ENCODE measurements at places on chromosomes 2 and 18.

GRCh38 chr18:34809451-34810072, 99.5 kb downstream of the DTNA start:
- DNase-seq, result no peak

GRCh38 chr2:129922571-129923264, 56.7 kb upstream of the RAB6C start:
- no peak for DNase-seq

DNA sequence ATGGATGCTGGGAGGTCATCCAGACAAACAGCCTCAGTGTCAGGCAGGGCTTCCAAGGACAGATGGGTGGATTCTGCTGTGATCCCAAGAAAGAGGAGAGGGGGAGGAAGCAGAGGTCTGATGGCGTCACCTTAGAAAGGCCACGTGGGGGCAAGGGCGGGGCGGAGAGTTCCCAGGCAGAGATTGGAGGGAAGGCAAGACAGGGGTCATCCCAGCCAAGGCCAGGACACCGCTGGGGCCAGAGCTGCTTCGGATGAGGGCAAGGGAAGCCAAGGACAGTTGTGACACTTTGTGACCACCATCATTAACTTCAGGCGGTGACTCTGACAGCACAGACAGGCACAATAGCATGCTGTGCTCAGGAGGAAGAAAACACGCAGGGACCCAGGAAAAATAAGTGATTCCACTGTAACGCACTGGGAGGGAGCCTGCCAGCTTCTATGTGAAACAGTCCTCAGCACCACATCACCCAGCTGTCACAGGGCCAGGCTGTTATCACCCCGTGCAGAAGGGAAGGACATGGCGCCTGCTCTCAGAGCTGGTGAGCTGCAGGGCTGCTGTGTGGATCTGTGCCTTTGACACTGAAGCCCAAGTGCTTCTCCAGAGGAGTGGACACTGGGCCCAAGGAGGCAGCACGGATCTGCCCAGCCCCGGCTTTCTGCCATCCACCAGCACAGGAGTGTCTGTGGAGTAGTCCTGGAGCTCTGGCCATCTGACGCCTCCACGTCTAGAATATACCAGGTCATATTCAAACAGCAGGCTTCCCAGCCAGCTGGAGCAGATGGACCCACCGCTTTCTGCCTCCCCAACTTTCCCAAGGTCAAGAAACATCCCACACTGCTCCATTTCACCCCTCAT, 204.1 kb downstream of the NDUFA10 start:
- DNase-seq, result no peak

GRCh38 chr18:43887491-43887890, 610.2 kb upstream of the SYT4 start:
- no peak for DNase-seq

DNA sequence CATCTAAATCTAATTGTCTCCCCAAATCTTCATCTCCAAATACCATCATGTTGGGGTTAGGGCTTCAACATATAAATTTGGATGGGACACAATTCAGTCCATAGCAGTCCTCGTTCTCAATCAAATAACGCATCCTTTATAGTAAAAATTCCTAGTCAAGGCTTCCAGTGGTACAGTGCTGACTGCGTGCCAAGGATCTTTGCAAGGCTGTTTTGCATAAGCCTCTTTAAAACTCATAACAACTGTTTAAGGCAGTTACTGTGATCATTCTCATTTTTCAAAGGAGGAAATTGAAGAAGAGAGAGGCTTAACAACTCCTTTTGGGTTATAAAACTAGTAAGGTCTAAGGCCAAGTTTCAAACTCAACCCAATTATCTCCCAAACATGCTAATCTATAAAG, 666.9 kb downstream of the NYAP2 start:
- no peak for DNase-seq

- no peak for DNase-seq
Measured at GRCh38 chr2:47568164-47568850, 165.4 kb downstream of the MSH2 start.

DNA sequence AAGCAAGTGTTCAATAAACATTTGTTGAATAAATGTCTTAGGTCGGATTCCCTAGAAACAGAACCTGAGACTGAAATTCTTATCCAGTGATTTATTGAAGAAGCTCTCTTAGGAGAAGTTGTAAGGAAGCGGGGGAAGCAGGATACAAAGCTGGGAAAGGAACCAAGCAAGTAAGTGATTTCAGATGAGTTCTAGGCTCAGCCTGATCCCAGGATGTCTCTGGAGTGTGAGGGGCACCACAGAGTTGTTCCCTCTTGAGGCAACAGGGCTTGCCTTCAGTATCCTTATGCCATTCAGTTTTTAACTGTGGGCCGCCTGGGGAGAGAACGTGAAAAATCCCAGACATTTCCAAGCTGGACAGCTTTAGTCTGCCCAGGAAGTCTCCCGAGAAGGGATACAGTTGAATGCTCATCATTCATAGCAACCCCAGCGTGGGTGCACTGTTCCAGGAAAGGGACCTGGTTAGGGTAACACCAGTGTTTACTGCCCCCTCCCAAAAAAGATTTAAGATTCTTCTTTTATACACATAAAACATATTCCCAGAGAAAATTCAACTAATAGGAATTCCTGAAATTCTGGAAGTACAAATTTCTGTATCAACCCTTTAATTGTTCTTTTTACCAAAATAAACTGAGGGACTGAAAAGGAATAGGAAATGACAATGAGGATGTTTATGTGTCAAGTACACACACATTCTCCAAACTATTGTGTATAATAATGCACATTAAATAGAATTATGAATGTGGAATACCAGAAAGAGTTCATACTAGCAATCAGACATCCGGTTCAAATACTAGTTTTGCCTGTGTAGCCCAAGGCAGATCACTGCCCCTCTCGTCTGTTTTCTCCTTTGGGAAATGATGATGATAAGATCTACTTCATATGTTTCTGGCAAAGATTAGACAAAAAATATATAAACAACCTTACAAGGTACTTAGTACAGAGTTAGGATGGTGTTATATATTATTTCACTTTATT, 592.1 kb upstream of the CDH2 start:
- DNase-seq, result no peak

- no peak for DNase-seq
Measured at GRCh38 chr2:123364243-123364896, 660.7 kb upstream of the CNTNAP5 start.

DNA sequence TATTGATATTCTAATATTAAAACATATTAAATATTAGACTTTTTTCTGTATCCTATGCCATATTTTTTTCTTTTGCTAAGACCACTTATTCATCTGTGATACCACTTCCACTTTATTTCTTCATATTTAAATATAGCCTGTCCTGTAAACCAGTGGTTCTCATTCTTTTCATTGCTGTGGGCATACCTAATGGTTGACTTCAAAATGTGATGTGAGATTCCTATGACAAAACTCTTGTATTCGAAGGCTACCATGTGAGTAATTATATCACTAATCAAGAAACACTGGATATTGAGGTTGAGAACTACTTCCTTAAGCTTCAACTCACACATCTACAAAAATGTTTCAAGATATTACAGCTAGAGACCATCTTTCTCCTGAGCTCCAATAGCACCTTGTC, 3.6 kb downstream of the SCRN3 start:
- no peak for DNase-seq

DNA sequence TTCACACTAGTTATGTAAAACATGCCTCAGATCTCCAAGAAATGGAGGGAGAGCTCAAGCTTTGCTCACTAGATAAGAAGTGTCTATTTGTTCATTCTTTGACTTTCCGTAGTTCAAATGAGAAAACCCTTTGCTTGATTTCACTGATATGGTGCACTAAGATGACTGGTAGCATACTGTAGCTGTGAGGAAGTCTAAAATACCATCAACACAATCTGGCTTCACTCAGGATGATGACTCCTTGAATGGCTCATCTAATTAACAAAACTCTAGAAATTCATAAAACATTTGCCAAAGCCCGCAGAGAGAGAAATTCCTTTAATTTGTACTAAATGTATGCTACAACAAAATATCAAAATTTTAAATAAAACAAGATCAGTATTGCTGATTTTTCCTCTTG, 152.8 kb upstream of the STK17B start:
- no peak for DNase-seq

DNA sequence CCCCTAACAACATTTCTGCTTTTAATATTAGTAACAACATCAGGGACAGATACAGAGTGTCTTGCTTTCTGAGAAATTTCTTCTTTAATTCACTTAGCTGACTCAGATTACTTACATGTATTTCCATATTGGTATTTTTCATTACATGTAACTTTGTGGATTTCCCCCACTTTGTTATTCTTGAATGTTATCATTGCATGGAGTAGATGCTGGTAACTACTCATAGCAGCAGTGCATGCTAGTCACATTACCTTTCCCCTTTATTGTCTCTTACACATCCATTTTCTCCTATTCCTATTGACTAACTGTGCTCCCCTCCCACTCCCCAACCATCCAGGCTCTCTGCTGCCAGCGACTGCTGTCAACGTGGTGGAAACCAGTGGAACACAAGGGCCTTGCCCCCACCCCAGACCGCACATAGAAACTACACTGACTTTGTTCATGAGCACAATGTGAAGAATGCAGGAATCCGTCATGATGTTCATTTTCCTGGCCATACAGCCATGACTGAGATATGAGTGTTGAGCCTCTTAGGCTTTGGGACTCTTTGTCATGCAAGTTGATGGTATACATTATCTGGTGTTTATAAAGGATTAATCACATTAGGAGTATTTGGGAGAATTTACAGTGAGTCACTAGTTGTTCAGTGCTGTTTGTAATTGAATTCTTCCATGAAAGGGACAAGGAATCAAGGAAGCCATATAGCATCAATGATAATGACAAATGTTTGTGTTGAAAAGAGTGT, 91.0 kb downstream of the EPB41L5 start:
- no peak for DNase-seq

DNA sequence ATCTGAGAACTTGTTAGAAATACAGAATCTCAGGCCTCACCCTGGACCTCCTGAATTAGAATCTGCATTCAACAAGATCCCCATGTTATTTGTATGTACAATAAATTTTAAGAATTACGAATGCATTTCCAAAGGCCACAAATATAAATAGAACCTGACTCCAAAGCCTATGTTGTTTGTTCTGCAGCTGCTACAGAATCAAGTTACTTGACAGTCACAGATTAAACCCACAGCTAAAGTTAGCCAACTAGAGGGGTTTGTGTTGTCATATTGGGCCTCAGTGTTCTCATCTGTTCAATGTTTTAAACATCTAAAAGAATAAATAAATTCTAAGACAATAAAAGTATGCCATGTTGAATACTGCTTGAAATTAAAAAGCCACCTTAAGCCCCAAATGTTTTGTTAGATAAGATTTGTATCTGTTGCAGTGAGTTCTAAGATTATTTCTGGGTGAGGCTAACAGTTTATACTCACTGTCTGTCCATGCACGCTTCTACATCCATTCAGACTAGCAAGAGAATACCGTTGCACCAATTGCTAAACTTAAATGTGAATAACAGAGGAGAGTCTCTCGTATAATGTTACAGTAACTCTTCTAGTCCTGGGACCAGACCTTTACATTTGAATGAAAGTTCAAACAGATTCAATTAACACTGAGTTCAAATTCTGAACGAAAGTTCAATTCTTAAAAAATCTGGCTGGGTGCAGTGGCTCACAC, 200.4 kb downstream of the MEMO1 start:
- DNase-seq, result no peak

DNA sequence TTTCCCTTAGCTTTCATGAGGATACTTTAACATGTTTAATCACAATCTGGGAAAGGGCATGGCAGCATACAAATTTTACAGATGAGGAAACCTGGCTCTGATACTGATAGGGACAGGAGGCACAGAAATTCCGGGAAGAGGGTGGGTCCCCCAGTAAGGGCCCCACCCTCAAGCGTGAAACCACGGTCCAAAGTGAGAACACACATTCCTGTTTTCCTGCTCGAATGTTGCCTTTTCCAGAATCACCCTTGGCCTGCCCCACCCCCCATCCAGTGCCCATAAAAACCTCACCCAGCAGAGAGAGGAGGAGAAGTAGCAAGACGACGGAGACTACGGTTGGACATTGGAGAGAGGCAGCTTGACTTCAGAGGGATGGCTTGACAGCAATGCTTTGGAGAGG, 98.2 kb downstream of the HIBCH start:
- DNase-seq, result no peak

DNA sequence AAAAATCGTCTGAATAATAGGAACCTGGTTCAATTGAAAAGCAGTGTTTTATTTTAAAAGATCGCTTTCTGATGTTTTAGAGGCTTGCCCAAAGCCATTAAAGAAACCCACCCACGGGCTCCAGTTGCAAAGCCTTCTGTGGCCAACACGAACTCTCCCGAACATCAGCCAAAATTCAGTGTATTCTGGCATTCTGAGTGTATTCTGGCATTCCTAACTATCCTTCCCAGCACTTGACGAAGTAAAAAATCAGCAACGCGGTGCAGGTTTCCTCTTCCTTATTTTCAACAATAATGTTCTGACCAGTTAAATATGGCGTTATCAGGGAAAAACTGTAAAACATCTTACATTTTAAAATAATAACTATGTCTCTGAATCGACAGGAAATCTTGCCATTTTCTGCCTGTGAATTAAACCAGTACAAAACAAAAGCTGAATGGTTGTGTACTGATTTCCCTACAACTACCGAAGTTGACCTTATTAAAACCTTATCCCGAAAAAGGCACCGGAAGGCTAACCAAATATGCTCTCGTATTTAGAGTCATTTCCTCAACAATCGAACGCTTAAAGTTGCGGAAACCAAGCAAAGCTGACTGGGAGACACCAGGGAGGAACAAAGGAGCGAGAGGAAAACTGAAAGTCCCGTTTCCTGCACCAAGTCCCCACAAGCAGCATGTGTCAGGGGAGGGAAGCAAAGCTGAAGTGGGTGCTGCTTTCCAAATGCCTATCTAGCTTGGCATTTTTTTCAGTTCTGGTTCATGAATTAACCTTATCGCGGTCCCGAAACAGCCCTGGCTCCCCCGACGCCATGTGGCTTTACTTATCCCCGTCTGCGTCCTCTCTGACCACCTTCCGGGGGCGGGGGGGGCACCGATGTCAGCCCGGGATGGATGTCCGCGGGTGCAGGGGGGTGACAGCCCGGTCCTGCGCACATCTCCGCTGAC, 44.3 kb downstream of the ZNF516 start:
- no peak for DNase-seq

Measured in CD8-positive, alpha-beta T cell (primary cell).